IPS DF 6.9 (cell line): ENCODE measurements at places on chromosomes 5 and 9.

DNA sequence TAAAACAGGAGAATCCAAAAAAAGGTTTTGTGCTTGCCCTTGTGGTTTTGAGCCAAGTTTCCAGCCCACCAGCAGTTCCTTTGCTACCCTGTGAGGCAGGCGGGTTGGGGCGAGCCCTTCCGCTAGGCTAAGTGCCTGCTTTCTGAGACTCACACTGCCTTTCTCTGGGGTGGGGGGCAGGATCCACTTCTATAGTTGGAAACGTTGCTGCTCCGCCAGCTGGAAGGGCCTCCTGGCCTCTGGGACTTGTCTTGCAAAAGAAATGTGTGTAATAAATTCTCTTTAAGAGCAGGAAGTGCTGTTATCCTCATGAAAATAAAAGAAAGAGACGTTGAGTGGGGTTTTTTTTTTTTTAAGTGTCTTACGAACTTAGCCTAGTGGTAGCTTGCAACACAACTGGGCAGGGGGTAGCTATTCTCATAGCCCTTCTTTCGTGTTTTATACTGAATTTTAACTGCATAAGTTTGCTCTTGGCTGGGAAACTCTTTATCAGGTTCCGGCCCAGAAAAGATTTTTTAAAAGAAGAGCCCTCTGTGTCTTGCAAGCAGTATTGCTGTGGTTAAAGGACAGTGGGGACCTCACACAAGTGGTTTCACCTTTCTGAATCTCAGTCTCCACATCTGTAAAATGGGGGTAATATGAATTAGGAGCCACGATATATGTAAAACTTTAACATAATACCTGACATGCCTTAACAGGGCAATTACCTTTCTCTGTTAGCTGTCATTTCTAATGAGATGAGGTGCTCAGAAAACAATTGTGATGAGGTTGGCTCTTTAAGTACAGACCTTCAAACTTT is 19.8 kb downstream of the JADE2 start:
- DNase-seq = no peak

DNA sequence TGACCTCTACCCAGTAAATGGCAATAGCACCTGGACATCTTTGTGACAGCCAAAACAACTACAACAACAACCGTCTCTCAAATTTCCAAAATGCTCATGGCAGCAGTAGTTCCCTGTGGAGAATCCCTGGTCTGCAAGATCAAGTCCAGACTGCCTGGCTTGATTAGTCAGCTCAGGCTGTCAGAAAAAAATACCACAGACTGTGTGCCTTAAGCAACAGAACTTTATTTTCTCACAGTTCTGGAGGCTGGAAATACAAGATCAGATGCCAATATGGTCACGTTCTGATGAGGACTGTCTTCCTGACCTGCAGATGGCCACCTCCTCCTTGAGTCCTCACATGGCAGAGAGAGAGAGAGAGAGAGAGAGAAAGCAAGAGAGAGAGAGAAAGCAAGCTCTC is 52.3 kb upstream of the MOCS2 start:
- DNase-seq = no peak

- no peak for DNase-seq
Measured at GRCh38 chr5:54619731-54620130, 102.2 kb downstream of the SNX18 start.

- DNase-seq = no peak
Measured at GRCh38 chr9:125437771-125438221, 176.2 kb downstream of the GAPVD1 start.

GRCh38 chr5:67488885-67489284 is 292.3 kb upstream of the CD180 start:
- no peak for DNase-seq

GRCh38 chr5:145780982-145781381 is 54.2 kb downstream of the PRELID2 start:
- no peak for DNase-seq

DNA sequence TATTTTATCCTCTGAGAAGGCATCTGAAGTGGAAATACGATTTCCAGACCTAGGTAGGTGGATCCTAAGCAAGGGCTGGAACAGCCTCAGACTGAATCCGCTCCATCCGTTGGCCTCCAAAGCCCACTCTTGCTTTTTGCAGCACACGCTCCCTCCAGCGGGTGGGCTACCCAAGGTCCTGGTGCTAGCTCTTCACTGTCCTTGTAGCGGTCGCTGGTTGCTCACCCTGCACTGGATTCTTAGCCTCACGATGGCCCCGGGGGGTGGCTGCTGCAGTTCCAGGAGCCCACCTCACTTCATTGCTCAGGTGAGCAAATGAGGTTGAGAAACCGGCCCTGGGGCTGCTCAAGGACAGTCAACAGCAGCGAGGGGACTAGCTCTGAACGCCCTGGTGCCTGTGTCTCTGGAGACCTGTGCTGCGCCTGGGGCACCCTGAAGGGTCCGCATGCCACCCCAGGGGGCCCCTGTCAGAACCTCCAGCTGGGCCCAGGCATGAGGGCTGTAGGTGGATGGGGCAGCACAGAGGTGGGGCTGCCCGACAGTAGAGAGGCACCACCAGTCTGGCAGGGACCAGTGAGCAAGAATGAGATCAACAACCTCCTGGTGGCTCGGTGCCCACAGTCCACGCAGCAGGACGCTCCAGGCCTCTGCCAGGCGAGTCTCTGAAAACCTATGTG is 4.3 kb downstream of the MGAT4B start:
- DNase-seq = no peak

GRCh38 chr5:154626876-154627557 is 128.2 kb upstream of the LARP1 start:
- no peak for DNase-seq

DNA sequence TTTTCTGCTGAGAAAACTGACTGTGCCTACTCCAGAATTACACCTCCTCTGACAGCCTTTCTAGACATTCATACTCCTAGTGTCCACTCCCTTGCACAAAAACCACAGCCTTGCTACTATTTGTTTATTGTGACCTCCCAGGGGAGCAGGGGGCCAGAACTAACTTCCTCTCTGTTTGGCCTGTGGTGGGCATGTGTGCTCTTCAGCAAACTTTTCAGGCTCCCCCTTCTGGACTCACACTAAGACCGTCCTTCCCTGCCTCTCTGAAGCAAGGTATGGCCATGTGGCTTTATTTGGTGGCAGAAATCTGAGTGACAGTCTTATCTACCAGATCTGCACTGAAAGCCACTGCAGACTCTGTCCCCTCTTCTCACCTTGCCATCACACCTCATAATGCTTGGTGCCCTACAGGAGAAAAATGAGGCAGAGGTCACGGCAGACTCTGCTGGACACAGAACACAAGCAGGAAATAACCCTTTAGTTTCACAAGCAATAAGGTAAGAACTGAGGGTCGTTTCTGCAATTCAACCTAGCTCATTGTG is 28.2 kb downstream of the LIFR start:
- DNase-seq = no peak

DNA sequence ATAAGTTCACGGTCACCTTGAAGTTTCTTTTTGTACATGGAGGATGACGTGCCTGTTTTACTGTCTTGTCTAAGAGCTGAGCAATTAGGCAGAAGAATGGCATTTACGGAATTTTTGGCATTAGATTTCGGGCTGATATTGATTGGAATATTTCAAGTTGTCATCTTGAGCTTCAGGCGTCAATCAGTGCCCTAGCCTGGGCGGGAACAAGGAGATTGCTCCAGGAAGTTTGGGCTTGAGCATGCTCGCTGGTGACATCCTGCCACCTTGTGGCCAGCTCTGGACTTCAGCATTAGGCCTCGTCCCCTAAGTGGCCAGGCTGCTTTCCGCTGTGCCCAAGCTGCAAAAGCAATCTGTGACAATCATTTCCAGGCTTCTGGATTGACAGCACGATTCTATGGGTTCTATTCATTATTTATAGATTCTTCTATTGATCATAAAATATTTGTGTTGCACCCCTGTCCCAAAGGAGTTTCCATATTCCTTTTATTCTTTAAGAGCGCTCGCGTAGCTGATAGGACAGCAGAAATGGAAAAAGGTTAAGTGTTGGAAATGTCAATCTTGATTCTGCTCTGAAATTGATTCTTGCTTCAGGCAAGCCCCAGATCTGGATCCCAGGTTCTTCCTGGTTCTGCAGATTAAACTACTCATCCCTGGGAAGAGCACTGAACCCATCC is 79.3 kb downstream of the SLC28A3 start:
- peak; percentile 76 for DNase-seq

DNA sequence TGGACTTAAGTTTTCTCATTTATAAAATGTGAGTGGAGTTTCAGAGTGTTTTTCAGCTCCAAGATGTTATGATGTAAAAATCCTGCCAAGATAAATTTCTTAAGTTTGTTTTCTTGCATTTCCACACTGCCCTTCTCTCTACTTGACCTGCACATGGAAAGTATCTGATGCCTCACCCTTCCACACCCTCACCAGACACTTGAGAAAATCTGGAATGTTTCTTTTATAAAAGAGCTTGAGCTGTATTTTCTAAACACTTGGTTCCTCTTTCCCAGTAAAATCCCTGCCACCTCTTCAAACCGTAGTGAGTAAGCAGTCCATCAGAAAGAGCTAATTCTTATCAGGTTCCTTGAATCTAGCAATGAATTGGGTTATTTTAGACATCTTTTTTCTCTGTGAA is 42.9 kb downstream of the FOXD1 start:
- no peak for DNase-seq

- DNase-seq = no peak
Measured at GRCh38 chr5:79229357-79230174, 6.4 kb upstream of the JMY start.

- no peak for DNase-seq
Measured at GRCh38 chr9:124834591-124834990, 18.7 kb upstream of the WDR38 start.

- DNase-seq = no peak
Measured at GRCh38 chr9:83447351-83447750, 90.8 kb downstream of the FRMD3 start.

DNA sequence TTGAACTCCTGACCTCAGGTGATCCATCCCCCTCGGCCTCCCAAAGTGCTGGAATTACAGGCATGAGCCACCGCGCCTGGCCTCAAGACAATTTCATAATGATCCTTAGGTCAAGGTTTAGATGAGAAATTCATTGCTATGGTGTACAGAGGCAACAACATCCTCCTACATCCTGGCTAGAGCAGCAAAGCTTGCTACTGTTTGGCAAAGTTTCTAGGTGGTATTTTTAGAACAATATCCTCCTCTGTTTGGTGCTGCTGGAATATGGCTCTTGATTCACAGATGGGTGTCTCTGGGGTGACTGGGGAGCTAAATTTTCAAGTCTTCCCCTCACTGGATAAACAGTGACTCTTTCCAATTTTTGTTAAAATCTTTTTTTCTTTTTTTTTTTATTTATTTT is 30.6 kb downstream of the CRHBP start:
- DNase-seq = no peak

GRCh38 chr9:113538701-113539430 is 75.3 kb downstream of the RGS3 start:
- DNase-seq = no peak

- DNase-seq = no peak
Measured at GRCh38 chr5:42842921-42843641, 31.4 kb upstream of the SELENOP start.

GRCh38 chr5:59174248-59174844 is 591.5 kb downstream of the RAB3C start:
- no peak for DNase-seq

DNA sequence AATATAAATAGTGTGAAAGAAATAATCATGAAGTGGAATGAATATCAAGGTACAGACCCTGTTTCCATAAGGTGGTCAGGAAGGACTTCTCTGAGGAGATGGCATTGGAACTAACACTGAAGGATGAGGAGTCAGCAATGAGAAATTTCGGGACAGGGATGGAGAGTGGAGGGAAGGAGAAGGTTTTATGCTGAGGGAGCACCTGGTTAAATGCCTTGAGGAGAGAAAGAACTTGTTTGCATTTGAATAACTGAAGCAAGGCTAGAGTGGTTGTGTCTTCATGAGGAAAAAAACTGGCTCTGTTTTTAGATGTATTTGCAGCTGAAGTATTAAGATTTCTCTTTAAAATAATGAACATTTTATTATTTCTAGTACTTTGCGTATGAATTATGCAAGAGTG is 180.8 kb downstream of the TRPM3 start:
- DNase-seq = no peak

DNA sequence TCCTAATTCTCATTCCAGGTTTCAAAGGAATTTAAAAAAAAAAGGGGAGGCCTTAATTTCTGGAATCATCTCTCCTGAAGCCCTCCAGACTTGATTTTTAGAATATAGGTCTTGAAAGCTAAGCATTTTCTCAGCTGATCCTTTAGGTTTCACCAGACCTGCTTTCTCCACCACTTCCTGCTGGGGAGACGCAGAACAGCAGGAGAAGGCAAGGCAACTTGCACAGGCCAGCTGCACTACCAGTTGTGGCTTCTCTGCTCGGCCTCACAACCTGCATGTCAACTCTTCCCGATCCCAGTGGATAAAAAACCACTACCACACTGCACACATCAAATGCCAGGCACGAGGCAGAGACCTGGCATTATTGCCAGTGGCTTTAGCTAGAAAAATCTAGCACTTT is 119.8 kb downstream of the SIL1 start:
- DNase-seq = no peak

DNA sequence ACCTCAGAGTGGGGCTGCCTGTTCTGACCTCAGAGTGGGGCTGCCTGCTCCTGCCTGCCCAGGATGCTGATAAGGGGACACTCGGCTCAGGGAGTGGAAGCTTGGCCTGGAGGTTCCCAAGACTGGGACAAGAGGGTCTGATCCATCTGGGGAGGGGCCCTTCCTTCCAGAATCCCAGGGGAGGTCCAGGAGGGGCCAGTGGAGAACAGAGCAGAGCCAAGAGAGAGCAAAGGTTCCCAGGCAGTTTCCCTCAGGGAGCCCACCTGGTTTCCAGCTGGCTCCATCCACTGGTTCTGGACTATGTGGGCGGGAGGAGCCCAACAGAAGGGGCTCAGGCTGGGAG is 49.1 kb upstream of the RNU6ATAC start:
- no peak for DNase-seq

GRCh38 chr9:135078361-135078821 is 9.1 kb upstream of the OLFM1 start:
- DNase-seq = no peak

GRCh38 chr5:42013561-42013960 is 88.5 kb downstream of the FBXO4 start:
- no peak for DNase-seq

GRCh38 chr9:124477211-124477647 is 27.0 kb downstream of the ADGRD2 start:
- DNase-seq = no peak

DNA sequence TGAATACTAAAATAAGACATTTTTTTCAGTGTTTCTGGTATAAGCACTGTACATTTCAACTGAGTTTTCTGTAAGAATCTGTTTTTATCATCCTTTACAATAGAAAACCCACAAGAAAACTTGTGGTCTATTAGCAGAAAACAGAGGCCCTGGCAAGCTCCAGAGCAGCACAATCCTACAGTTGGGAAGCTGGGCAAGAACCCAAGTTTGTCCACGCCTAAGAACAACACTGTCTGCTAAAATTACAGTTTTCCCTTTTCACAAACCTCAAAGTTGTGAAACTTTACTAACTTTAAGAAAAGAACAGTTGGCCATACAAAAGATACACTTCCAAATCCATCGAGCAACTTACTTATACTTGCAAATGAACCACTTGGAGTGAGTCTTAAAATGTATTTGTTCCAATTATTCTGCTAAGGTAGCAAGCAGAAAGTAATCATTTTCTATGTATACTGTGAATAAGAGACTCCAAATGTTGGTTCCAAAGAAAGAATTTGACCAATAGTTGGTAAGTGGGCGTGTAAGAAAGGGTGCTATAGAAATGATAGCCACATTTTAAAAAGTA is 982.0 kb upstream of the ARRDC3 start:
- DNase-seq = no peak

- no peak for DNase-seq
Measured at GRCh38 chr5:103801681-103802080, 239.1 kb upstream of the NUDT12 start.

- DNase-seq = no peak
Measured at GRCh38 chr5:159906943-159907342, 9.3 kb upstream of the ADRA1B start.
